Thoracic aorta (tissue), 2 donors: ENCODE measurements at places on chromosomes 13 and 19. TPM values are rescaled to one million over a fixed set of nuclear protein-coding genes. Genes with fewer than 3 reads are reported as not detected.

DNA sequence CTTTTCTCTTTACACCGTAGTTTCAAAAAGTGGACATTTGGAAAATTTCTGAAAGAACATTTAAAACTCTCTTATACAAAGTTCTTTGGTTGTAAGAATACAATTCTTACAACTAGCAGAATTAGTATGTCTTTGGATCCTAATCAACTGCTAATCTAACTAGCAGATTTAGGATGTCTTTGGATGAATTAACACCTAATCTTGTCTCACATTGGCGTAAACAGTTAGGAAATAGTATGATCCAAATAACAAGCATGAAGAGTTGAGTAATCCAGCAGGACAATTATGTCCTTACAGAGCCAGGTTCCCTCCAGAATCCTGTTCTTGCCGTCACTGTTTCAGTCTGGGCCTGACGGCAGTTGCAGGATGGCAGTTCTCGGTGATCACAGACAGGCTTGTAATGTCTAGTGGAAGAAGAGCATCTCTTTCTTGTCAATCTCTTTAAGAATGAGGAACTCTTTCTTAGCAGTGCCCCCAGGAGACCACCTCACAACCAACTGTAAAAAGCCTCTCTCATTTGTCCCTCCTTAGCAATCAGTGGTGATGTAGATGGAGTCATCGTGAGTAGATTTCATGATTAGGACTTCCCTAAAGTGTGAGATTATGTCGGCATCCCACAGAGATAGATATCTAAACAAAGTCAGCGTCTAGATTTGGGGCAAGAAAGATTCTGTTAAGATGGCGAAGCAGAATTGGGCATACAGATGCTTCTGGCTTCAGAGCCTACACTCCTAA is 5.7 kb upstream of the TNFSF13B start:
- DNase-seq, result no peak

MAP3K10 gene
- 32.5 TPM for total RNA-seq

GRCh38 chr19:38728752-38729541 is 15.3 kb downstream of the CAPN12 start:
- DNase-seq, result no peak

- no peak for DNase-seq
Measured at GRCh38 chr13:78759704-78760103, 100.7 kb upstream of the OBI1 start.

CGB3 gene
- not detected for total RNA-seq

CGB7 gene
- not detected for total RNA-seq

- DNase-seq, result no peak
Measured at GRCh38 chr19:29271341-29271740, 58.4 kb upstream of the UQCRFS1 start.

GRCh38 chr13:41864658-41865057 is 96.3 kb downstream of the VWA8 start:
- DNase-seq, result no peak

GRCh38 chr19:46283771-46284170 is 13.1 kb upstream of the HIF3A start:
- DNase-seq, result no peak

- DNase-seq, result no peak
Measured at GRCh38 chr19:10690341-10690781, 10.9 kb upstream of the QTRT1 start.

- DNase-seq, result no peak
Measured at GRCh38 chr19:19170053-19170872, at the start of gene MEF2B. Gene MEF2B (minus strand): TSS chr19:19170263. CDS start chr19:19150735, 19,528 bp downstream.

DNA sequence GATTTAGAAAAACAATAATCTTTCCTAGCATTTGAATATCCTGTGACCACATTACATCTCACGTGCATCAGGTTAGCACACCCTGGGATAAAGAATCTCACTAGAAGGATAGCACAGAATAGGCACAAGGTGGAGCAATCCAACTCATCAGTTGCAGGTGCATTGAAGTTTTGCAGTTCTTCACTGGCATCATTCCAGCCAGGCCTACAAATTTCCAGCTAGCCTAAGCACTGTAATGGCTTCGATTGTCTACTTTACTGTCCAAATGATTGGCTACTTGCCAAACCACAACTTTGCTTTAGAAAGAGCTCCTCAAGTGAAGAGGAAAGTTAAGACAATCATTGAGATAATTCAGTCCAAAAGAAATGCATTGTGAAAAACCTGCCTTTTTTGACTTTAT is 89.5 kb downstream of the SPRY2 start:
- DNase-seq, result no peak

DNA sequence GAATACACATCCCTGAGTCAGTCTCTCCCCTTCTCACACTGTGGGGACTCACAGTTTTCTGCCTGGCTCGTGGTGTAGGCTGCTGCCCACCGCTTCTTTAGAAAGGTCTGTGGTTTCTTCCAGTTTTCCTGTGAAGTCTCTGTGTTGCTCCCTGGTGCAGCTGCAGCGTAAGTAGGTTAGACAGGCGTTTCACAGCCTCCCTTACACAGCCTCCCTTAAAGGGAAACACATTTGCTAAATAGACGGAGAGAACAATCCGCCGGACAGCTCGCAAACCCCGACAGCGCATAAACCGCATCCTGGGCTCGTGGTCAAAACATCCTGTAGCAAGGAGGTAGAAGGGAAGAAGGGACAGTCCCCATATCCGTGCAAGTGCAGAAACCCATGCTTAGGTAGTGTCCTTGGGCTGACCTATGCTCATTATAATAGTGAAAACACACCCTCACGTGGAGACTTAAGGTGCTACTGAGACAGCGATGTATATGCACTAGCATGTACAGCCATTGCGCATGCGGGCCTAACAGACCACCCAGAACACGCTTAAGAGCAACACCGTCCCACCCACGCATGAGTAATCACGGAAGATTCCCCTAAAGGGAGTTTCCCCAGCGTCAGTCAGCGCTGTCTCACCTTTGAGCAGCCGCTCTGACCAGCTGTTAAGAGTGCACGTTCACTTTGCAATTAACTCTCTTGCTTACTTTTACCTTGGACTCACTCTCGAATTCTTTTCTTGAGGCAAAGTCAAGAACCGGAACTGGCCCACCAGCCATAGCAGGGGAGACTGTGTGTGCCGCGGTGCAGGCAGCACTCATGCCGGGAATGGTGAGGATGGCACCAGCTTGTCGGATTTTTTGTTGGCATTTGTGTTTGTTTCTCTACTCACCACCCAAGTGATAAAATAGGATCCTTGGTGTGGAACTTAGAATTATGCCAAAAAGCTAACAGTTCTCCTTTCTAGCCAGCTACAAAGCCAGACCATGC is 16.6 kb downstream of the SIGLEC8 start:
- no peak for DNase-seq

DAND5 gene
- not detected for total RNA-seq

DNA sequence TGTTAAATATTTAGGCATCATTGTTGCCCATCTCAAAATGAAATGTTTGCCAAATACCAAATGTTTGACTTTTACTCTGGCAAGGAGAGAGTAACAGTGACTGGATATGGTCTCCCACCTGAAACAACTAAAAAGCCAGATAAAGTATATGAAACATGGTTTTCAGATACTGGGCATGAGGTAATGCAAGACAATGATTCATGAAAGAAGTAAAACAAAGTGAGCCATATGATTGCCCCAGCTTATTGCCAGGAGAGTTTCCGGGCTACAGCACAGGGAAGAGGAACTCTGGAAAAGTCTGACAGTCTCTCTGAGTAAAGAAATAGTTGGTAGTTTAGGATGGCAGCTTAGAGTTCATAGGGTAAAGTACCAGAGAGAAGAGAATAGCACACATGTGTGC is 354.6 kb downstream of the DNAJC15 start:
- no peak for DNase-seq

ZNF628 gene
- total RNA-seq, result 7.2 TPM

KL gene
- 1.9 TPM for total RNA-seq

POLR1G gene
- total RNA-seq, result 9.9 TPM

DNA sequence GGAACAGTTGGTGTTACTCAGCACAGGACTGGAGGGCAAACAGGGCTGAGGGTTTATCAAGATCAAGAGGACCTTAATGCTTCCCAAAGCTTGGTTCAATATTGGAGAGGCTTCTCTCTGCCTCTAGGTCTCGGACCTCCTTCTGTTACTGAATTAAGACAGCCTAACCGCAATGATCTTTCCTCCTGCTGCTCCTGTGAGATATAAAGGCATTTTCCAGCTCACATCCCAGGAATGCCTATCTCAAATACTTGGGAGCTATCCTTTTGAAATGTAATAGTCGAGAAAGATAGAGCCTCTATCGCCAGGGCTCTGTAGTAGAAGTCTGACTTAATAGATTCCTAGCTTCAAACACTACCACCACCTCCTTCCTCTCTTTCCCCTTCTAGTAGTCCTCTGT is 1475.0 kb downstream of the SLITRK1 start:
- no peak for DNase-seq

RASAL3 gene
- 5.1 TPM for total RNA-seq

GRCh38 chr19:40576151-40576584 is 505 bp upstream of the SHKBP1 start:
- DNase-seq, result no peak

GRCh38 chr13:50125554-50126262 is 110.5 kb downstream of the KCNRG start:
- DNase-seq, result peak; percentile 70

DNA sequence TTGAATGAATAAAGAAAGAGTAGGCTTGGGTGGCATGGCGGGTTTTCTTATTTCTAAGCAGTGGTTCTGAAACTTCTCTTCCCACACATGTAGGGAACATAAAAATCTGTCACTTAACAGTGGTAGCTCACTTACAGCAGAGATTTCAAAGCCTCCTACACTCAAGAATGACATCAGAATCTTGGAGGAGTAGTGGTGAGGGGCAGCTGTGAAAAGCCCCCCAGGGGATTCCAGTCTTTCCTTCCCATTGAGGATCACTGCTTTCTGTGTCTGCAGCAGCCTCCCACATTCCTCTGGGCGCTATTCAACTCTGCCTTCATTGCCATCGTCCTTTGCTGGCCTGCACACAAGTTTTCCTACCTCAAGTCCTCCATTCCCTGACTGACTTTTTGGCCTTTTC is 8.6 kb upstream of the NEK5 start:
- DNase-seq, result no peak

DNA sequence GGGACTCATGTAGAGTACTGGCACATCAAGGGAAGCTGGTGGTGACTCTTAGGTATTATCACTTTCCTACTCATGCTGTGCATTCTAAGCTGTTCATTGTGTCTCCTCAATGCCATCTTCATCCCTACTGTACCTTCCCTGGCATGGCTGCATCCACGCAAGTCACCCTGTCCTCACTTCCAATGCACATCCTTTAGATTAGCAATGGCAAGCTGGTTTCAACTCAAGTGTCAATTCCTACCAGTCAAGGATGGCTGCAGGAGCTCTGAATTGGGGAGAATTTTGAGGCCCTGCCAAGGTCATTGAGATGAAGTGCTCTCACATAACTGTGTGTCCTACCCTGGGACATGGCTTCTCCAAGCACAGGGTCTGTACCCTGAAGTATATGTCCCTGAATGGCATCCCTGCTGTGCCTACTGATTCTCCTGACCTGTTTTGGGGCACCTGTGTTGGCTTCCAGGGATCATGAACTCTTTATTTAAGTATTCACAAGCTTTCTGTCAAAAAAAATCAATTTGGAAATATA is 24.6 kb downstream of the COL4A1 start:
- DNase-seq, result no peak

ZNF835 gene
- total RNA-seq, result 14.5 TPM

DNA sequence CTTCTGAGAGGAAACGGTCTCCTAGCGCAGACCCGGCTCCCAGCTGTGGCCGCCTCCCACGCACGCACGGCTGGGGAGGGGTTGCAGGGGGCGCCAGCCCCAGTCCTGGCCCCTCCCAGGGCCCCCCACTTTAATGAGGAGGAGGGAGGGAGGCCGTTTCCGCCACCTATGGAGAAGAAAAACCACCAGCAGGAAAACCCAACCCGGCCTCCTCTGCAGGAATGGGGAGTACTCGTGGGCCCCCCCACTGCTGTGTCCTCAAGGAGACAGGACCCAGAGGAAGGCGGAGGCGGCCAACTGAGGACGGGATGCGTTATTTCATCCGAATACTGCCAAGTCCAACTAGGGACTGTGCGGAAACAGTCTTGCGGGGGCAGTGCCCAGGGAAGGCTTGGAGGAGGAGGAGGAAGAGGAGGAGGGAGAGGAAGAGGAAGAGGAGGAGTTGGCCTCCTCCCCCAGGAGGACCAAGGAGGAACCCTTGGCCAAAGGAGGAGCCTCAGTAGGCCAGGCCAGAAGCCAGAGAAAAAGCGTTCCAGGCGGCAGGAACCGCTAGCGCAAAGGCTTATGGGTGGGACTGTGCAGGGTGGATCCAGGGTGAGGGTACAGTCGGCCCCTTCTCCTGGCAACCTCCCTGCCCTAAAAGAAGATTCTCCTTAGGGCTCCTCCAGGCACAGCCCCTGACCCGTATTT is 3.9 kb upstream of the SSBP4 start:
- DNase-seq, result no peak

DNA sequence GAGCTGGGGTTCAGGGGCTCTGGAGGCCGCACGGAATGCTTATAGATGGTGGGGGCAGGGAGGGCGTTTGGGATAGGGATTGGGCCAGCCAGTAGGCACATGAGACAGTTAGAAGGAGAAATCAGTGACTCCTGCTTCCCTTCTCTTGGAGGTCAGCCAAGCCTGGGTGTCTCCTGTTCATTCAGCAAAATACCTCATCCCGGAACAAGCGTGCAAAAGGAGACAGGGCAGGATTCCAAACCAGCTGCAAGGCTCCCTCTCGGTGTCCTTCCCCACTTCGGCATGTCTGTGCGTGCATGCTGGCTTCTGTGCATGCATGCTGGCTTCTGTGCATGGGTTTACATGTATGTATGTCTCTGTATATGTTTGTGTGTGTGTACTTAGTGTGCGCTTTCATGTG is 37.3 kb upstream of the PEPD start:
- DNase-seq, result no peak

DNA sequence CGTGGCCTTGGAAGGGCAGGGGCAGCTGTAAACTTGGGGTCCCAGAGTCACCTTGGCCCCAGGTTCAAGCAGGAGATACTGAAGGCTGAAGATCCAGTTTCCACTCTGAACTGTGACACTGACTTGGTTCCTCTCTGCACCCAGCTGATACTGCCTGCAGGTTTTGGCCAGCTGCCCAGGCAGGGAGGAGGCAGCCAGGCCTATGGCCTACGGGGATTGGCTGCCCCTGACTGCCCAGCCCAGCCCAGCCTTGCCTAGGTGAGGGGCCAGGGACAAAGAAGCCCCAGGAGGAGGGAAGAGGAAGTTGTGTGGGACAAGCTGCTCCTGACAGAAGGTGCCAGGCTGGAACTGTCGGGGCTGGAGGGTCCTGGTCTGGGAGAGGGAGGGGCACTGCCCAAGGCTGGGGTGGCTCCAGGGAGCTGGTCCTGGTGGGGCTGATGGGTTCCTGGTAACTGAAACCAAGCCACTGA is 51.7 kb upstream of the CYP4F8 start:
- no peak for DNase-seq

- no peak for DNase-seq
Measured at GRCh38 chr13:24624801-24625231, 55.4 kb upstream of the ATP12A start.
